ENCODE measurements at places on chromosomes 4 and X. TPM values are rescaled to one million over a fixed set of nuclear protein-coding genes. Genes with fewer than 3 reads are reported as not detected.

TNMD gene
- polyA plus RNA-seq = 0.35 TPM

GRCh38 chr4:3639613-3640586 lies 107.7 kb upstream of the LRPAP1 start:
- no peak for DNase-seq

DNA sequence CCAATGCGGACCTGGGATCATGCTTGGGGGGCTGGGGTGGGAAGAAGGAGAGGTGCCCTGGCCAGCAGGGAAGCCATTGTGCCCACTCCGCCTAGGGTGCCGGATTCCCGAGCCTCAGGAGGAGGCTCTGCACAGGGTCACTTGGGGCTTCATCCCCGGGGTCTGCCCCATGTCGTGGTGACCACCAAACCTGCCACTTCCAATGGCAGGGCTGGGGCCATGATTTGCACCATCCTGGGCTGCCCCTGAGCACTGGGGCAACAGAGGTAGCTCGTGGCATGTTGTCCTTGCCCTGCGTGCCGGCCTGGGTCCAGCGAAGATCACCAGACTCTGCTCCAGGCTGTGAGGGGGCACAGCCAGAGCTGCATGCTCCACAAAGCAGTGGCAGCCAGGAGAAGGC lies 71.4 kb upstream of the DCAF12L2 start:
- no peak for DNase-seq

- DNase-seq = no peak
Observed at GRCh38 chrX:17167915-17168314, 207.1 kb upstream of the NHS start.

- DNase-seq = no peak
Observed at GRCh38 chr4:27764526-27764837, 903.8 kb downstream of the STIM2 start.

ATP1B4 gene
- 0.09 TPM for polyA plus RNA-seq

- DNase-seq = no peak
Observed at GRCh38 chrX:80334583-80334982, 85.7 kb upstream of the TENT5D start.

- no peak for DNase-seq
Observed at GRCh38 chr4:59539401-59539800, 1660.7 kb upstream of the ADGRL3 start.
